ENCODE measurements at places on chromosomes 7 and 10.

- no peak for DNase-seq
Measured at GRCh38 chr7:144513334-144513733, 109.8 kb upstream of the NOBOX start.

DNA sequence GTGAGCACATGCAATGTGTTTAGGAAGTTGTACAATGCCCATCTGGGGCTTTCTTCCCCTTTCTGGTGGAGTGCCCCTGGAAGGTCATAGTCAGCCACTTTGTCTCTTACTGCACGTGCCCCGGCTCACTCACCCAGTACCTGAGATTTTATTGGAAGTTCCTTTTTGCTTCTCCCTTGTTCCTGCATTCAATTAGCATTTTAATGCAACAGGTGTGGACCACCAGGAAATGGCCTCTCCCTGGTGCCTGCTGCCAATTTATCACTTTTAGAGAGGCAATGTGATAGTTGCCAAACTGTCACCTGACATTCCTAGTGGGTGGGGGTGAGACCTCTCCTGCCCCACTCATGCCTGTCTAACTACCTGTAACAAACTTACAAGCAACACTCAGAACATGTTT, 293.4 kb upstream of the DKK1 start:
- no peak for DNase-seq

DNA sequence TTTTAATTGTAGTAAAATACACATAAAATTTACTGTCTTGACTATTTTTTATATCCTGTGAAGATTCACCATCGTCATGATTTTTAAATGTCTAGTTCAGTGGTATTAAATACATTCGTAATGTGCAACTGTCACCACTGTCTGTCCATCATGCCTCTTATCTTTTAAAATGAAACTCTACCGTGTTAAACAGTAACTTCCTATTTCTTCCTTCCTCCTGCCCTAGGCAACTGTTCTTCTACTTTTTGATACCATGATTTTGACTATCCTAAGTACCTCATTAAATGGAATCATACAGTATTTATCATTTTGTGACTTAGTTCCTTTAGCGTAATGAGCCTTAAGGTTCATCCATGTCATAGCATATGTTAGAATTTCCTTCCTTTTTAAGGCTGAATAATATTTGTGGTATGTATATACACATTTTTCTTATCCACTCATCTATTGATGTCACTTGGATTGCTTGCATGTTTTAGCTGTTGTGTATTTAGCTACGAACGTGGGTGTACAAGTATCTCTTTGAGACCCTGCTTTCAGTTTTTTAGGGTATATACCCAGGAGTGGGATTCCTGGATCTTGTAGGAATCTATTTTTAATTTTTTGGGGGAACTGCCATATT, 13.5 kb downstream of the SLK start:
- DNase-seq: no peak

DNA sequence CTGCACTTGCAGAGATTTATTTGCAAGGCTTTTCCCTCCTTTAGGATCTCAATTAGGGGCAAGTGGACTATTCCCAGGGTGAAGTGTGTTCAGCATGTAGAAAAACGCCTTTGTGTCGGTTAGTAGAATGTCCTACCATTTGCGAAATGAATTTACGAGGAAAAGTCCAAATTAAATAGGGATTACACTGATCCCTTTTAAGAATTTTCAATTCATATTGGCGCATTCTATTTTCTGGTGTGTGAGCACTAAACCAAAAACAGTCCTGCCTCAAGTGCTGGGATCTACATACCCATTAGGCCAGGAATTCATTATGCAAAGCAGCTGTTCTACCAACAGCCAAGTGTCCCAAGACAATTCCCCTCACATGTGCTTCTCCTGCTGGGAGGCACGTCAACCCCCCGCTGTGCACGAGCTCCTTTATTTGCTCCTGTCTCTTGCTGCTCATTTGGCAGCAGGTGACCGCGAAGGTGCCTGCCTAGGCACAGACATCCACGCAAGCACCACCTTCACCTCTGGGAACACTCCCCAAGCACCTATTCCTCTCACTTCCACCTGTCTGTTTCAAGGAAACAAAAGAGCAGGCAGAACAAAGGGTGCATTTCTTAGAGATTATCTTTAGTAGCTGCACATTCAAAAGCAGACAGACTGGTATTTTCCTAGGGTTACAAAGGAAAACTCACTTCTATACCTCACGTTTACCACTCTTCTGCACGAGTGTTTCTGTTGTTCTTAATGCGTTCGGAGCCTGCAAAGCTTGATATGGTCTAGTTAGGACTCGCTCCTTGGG, 134.6 kb upstream of the FGFR2 start:
- DNase-seq: no peak

GRCh38 chr7:26470691-26471090, 179.0 kb downstream of the SNX10 start:
- DNase-seq: no peak
